Activated CD8-positive, alpha-beta memory T cell treated with anti-CD3 and anti-CD28 coated beads for 1 hour (primary cell): ENCODE measurements at places on chromosomes 1 and 21.
A peak's percentile ranks its signal among the peaks of the same experiment; 100 is the strongest.

GRCh38 chr1:248596615-248597014 is 885 bp downstream of the OR2T10 start:
- no peak for DNase-seq

DNA sequence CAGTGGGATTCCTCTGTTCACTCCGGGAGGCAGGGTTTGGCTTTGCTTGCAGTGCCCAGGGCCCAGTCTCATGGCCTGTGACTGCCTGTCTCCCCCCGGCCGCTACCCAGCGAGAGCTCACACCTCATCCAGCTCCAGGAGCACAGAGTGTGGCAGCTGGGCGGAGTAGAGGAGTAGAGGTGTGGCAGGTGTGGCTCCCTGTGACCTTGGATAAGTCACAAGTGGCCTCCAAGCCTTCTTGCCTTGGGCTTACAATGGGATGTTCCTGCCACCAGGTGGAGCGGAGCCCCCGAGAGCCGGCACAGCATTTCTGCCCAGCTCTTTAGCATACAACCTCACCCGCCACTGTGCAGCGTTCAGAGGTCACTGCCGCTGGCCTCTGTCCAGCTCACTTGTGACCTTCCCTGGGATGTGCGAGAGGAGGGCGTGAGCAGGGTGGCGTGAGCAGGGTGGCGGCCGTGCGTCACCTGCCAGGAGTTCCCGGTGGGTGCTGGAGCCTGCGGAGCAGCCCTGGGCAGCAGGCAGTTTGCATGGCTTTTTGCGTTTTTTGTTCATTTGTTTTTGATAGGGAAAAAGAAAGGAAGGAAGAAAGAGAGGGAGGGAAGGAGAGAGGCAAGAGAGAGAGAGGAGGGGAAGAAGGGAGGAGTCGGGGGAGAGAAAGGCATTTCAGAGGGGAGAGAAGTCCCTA is 42.4 kb downstream of the CRYAA start:
- DNase-seq, result no peak

DNA sequence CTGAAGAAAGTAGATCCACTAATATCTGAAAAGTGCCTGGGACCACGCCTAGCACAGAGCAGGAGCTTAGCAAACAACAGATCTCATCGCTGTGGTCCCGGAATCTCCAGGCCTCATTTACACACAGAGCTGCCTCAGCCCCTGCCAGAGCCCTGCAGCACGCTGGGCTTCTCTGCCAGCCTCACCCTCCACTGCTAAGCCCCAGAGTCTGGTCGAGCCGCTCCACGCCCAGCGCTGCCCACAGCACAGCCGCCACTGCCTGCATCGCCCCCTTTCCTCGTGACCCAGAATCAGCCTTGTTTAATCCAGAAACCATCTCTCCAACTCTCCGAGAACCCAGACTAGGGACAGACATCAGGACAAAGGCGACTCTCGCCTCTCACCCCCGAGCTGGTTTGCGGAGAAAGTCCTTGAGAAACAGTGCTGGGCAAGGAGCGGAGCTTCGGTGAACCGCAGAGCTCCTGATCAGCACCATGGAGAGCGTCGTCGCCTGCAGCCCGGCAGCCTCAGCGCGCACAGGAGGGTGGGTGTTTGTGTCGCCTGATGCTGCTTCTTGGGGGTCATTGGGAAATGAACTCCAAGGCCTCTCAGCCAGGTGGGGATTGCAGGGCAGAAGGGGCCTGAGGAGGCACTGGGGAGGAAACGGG is 145.1 kb downstream of the NPHP4 start:
- DNase-seq, result no peak

DNA sequence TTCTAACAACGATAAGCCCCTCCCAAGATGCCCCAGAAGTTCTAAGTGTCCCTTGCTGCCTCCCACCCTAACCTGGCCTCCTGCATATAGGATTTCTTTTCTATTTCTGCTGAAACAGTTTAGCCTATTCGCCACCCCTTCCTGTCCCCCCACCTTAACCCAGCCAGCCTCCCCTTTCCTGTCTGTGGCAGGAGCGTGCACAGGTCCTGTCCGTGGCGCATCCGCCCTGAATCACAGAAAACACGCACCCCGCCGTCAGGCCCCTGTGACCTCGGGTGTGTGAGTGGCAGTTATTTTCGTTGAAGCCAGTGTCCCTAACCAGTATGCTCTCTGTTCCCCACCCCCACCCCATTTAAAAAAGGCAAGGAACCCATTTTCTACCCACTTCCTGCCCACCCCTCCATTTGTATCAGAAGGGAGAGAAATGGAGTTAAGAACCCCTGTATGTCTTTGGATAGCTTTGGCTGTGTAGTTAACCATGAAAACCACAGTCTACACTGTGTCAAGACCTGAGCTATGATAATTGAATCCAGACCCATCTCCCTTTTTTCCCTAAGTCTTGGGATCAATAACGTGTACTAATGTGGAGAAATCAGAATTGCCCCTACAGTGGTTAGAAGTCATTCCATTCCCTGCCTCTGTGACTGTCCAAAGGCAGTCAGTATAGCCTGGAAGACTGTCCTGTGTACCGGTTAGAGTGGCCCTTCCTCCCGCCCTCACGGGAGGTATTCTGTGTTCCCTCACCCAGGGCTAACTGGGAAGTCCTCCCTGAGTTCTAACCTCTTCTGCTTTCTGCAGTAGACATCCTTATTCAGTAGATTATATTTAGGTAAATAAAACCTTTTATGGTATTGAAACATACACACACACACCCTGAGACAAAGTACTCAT is 1.8 kb downstream of the PLEKHO1 start:
- DNase-seq, result peak; percentile 34

- DNase-seq, result no peak
These were observed 39.2 kb downstream of the KCNAB2 start for GRCh38 chr1:6084781-6085495.

DNA sequence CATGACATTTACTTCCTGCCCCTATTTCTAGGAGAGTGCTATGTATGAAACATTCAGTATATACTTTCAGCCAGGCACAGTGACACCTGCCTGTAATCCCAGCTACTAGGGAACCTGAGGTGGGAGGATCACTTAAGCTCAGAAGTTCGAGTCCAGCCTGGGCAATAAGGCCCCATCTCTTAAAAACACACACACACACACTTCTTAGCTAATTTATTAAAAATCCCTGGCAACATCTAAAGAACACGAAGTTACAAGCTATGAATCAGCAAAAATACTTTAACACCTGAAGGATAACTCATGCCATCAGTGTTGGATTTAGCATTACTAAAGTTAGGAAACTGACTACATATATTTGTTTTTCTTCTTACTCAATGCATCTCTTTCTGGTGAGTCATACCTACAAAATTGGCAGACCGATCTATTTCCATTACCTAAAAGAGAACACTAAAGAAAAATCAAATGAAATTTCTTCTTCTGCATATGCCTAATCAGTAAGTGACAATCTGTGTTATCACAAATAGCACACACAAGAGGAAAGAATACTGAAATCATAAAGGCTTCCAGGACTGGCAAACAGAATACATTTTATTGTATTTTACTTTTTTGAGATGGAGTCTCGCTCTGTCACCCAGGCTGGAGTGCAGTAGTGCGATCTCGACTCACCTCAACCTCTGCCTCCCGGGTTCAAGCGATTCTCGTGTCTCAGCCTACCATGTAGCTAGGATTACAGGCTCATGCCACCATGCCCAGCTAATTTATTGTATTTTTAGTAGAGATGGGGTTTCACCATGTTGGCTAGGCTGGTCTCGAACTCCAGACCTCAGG is 41.4 kb downstream of the RNF115 start:
- DNase-seq, result no peak

- DNase-seq, result no peak
These were observed 55.7 kb upstream of the ETV3 start for GRCh38 chr1:157193702-157194391.

- DNase-seq, result peak; percentile 33
These were observed 10.4 kb downstream of the EMC1 start for GRCh38 chr1:19240673-19241538.

GRCh38 chr1:38512789-38513188 is 346.8 kb downstream of the RRAGC start:
- no peak for DNase-seq

GRCh38 chr21:26070822-26071425 is 99.6 kb downstream of the APP start:
- no peak for DNase-seq

- DNase-seq, result no peak
These were observed 16.9 kb downstream of the MACO1 start for GRCh38 chr1:25447547-25447946.

GRCh38 chr1:92031281-92032110 is 1.7 kb downstream of the EPHX4 start:
- DNase-seq, result no peak

- no peak for DNase-seq
These were observed 5.3 kb downstream of the MRPS15 start for GRCh38 chr1:36458910-36459309.

DNA sequence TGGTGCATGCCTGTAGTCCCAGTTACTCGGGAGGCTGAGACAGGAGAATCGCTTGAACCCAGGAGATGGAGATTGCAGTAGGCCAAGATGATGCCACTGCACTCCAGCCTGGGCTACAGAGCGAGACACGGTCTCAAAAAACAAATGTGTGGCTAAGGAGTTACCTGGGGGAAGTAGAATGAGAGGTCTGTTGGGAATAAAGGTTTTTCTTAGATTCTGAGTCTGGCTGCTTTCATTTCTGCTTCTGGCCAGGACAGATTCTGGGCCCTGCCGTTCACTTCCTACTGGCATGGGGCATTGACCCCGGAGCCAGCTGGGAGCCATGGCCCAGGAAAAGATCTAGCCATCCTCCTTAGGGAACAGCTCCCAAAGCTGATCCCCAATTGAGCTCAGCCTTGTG is 420 bp upstream of the DCDC2B start:
- DNase-seq, result no peak

DNA sequence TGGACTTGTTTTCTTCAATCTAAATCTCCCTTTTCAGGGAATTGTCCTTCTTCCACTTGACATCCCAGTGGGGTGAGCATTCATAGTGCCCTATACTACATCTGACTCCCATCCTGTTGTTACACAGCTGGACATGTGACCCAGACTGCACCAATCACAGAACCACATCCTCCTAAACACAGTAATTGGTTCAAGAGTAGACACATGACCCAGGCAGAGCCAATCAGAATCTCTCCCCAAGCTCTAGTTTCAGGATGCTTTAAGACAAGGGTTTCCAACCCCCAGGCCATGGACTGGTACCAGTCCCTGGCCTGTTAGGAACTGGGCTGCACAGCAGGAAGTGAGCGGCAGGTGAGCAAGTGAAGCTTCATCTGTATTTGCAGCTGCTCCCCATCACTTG is 5.6 kb upstream of the DDOST start:
- no peak for DNase-seq

- no peak for DNase-seq
These were observed 102.5 kb downstream of the KCNN3 start for GRCh38 chr1:154767315-154768240.

- no peak for DNase-seq
These were observed 4.1 kb downstream of the WNT3A start for GRCh38 chr1:228010921-228011320.

DNA sequence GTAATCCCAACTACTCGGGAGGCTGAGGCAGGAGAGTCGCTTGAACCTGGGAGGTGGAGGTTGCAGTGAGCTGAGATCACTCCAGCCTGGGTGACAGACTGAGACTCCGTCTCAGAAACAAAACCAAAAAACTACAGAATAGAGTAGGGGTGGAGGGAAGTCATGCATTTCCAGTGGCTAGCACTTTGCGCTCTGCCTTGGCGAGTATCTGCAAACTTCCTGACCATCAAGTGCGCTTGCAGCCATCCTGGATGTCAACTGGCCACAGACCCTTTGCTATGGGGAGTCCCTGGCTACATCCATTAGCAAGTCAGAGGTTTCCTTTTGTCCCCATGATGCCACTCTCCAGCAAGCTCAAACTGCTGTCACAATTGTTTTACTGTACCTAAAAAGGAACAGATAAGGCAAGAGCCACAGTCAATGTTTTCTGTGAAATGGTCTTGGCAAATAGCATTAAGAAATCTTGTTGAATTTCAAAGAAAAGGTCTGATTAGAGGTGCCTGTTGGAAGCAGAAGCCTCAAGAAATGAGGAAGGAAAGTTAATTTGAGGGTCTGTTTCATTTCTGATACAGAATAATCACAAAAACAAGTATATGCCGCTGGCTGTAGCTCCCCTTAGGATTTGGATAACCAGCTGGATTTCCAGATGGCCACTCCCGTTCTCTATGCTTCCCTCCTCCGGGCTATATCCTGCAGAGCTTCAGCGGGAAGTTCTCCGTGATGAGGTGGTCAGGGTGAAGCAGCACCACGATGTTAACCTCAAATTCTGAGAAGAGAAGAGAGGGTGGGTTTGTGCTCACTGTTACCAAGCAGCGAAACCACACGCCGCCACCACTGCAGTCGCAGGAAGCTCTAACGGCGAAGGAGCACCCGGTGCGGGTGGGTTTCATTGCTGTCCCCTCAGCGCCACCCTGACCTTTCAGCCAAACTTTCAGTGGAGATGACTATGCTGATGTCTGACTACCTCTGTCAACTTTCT is 42.0 kb downstream of the VPS26C start:
- DNase-seq, result peak; percentile 33

- DNase-seq, result no peak
These were observed 13.4 kb downstream of the PROK1 start for GRCh38 chr1:110464340-110464739.

DNA sequence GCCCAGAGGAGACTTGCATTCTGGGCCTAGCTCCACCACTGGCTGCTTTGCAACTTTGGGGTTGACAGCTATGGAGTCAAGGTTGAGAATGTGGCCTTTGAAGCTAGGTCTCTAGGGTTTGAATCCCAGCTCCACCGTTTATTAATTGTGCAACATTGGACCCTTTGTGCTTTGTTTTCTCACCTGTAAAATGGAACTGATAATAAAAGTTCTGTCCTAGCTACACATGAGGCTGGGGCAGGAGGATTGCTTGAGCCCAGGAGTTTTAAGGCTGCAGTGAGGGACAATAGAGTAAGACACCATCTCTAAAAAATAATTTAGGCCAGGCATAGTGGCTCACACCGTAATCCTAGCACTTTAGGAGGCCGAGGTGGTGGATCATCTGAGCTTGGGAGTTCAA is 15.2 kb upstream of the LMNA start:
- no peak for DNase-seq

DNA sequence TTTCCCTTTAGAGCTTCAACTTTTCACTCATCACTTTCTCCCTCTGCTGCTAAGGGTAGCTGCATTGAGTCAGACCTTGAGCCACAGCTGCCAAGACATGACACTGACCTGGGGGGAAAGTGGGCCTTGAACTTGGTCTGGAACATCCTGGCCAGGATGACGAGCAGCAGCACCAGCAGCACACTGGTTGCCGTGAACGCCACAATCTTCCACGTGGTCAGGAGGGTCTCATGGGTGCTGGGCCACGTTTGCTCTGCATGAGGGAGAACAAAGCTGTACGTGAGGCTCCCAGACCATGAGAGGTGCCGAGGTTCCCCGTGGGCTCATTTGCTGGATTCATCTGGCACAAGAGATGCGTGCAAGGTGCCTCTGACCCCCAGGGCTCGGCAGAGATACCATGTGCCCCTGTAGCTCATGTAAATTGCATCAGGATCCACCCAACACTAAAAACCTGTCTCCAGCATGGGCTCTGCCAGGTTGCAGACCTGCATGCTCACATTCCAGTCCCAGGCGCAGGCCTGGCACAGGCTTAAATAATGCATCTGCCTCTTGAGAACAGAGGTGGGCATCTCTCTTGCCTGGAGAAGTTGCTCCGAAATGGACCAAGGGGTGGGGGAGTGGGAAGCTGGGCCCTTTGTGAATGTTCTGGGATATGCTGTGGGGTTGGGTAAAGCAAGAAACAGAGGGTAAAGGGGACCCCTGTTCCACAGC is 84.6 kb upstream of the TLR5 start:
- no peak for DNase-seq

GRCh38 chr1:110605446-110605845 is 712 bp downstream of the KCNA2 start:
- no peak for DNase-seq

- no peak for DNase-seq
These were observed 837 bp upstream of the DESI2 start for GRCh38 chr1:244651956-244652622.

GRCh38 chr1:19619697-19620384 is 24.3 kb upstream of the NBL1 start:
- DNase-seq, result no peak
